Stimulated activated CD8-positive, alpha-beta memory T cell treated with anti-CD3 and anti-CD28 coated beads, Interleukin-12 subunit alpha, Interleukin-12 subunit beta, amount 100 ng/mL, for 4 hours (primary cell): ENCODE measurements at places on chromosomes 7 and 10.

DNA sequence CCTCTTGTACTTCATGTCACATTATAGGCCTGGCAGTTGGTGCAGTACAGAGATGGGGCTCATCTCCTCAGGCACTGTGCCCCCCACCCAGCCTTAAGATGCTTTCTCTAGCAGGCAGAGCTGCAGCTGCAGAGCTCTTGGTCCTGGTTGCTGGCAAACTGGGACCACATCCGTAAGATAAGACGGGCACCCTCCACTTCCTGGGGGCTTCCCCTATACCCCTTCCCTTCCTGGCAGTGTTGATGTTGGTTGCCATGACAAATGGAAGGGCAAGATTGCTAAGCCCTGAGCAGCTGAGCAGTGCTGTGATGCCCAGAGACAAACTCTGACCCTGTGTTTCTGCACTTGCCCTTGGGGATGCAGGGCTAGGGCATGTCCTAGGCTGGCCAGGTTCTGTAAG, 103.4 kb upstream of the ANLN start:
- DNase-seq: no peak

GRCh38 chr10:70874061-70874460, 14.3 kb downstream of the PCBD1 start:
- no peak for DNase-seq

DNA sequence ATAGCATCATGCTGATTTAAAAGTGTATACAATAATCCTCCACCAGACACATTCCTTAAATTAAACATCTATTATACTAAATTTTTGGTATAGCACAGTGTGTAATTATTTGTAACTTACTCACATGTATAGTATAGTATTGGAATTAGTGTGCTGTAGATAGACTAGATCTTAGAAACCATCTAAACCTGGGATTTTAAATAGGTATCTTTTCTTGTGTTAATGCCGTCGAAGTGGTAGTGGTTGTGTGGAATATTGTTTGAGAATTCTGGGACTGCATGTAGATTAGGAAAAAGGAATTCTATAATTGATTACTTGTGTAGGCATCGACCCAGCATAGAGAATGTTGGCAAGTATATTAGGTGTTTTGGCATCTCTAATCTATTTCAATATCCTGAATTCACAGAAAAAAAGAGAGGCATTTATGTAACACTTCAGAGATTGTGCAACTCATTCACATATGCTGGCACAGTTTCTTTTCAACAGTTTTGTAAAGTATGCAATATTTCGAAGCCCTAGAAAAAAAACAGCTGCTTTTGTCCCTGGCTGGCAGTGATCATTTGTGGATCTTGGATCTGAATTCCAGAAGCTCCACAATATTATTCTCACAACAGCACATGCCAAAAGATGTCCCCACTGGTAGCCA, 145.5 kb upstream of the AGR3 start:
- DNase-seq: no peak

DNA sequence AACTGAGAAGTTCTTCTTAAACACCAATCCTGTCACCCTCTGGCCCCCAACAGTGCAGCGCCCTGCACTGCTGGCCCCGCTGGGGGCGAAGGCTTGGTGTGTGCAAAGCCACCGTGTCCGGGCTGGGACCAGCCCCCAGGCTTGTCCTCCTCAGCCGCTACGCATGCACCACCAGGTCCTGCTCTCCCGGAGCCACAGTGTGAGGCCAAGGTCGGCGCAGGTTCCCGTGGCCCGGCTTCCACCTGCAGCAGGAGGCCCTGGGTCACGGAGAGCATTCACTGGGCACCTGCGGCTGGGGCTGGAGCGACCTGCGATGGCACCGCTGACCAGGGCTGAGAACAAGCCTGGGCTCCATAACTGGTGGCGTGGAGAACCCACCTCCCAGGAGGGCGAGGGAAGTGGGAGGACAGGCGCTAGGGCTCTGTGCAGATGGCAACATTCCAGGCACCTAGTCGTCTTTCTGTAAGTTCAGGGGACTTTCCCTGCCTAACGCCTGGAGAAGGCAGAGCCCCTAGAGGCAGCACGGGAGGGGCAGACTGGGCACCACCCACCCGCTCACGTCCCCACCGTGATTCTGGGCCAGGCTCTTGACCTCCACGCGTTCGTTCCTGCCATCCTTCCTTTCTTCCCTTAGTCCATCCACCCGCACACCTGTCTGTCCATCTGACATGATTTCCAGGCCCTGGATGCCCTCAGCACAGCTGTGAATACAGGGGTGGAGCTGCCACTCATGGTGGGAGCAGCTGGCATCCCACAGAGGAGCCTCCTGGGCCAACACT, 271.6 kb downstream of the ELFN1 start:
- no peak for DNase-seq

- DNase-seq: no peak
Measured at GRCh38 chr10:37976880-37977203, 395 bp upstream of the ZNF25 start.
